ENCODE measurements at places on chromosomes 6 and 20.

DNA sequence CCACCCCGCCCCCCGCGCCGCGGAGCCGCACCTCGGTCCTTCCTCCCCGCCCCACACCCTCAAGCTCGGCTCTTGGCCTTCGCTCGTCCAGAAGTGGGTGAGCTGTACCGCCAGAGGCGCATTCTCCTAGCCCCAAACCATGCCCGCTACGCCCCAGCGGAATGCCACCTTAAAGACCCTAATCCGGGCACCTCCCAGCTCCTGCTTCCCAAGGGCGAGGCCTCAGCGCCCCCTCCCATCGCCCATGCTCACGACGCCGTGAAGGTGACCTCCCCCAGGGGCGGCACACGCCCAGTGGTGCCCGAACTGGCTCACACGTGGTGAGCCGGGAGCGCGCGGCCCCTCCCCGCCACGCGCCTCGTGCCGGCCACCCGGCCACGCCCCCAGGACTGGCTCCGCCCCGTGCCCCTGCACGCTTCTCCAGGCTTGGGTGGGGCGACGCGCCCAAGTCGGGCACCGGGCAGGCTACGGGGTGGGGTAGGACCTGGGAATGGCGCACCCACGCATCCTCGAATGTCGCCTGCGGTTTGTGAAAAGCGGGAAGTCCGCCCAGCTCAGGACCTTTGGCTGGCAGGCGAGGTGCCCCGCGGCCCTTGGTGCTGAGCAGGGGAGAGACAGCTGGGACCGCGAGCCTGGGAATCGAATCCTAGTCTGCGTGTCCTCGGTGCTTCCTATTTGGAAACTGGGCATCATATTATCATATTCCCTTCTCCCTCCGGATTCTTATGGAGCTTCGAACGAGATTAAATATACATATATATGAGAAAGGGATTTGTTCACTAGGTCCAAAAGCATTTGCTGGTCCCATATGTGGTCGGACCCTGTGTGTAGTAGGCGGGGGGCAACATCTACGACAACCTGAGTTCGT is 941 bp upstream of the SOX12 start:
- peak; percentile 75 for DNase-seq

DNA sequence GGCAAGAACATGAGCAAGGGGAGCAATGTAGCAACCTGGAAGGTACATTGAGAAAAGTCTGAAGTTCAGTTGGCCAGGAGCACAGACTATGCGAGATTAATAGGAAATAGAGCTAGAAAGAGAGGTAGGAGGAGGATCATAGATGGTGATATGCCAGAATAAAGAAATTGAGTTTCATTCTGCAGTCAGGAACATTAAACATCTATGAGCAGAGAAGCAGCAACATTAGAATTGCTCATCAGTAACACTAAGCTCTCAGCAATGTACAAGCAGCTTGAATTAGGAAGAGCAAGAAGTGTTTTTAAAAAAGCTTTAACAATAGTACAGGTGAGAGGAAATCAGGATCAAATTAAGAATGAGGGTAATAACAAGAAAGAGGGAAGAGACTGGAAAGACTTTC is 467.9 kb downstream of the PHF3 start:
- DNase-seq: no peak

DNA sequence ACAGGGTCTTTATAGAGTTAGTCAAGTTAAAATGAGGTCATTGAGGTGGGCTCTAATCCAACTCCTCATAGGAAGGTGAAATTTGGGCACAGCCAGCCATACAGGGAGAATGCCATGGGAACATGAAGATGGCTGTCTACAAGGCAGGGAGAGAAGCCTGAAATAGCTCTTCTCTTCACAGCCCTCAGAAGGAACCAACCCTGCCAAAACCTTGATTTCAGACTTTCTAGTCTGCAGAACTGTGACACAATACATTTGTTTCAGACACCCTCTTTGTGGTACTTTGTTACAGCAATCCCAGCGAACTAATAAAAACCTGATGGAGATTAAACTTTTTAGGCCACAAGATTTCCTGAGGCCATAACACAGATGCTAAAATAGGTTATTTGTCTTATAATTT is 43.1 kb upstream of the HECA start:
- DNase-seq: no peak

- DNase-seq: no peak
These were observed 31.0 kb downstream of the TIAM2 start for GRCh38 chr6:155026022-155026705.

GRCh38 chr6:163814494-163815364 is 400.2 kb downstream of the QKI start:
- no peak for DNase-seq

- DNase-seq: no peak
These were observed 46.9 kb downstream of the SOD2 start for GRCh38 chr6:159646116-159646515.

DNA sequence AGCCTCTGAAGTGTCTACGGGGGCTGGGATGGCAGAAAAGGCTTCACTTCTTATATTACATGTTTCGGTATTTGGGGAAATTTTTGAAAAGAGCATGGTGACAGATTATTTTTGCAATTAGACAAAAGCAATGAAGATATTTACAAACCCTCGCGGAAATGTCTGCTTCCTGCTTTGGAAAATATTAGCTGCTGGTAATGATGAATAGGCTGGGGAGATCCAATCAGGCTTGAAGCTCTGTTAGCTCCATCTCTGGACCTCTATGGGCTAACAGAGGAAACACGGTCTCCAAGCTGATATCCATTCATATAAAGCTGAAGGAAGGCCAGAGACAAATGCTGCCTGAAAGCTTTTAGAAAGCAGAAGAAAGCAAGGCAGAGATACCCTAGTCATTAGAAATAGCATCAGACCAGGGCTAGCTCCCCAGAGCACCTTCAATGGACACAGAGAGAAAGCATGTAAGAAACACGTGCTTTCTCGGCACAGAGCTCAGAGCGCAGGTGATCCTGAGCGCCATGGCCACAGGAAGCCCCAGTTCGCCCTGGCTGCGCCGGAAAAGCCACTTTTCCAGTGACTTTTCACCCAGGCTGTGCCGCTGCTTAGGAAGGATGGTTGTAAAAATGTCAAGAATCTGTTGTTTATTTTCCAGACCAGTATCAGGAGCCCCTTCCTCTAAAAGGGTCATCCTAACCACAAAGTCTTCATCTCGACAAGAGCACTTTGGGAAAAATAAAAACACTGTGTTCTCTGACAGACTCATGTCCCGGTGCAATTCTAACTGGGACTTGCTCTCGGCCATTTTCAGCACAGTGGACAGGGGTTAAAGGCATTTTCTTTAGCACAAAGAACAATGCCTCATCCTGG is 68.5 kb upstream of the NFATC2 start:
- DNase-seq: no peak

- no peak for DNase-seq
These were observed 159.9 kb upstream of the TOP1 start for GRCh38 chr20:40868551-40869217.

- no peak for DNase-seq
These were observed 662 bp upstream of the CCR6 start for GRCh38 chr6:167122041-167122826.

GRCh38 chr6:34205466-34205865 is 31.2 kb upstream of the HMGA1 start:
- no peak for DNase-seq

DNA sequence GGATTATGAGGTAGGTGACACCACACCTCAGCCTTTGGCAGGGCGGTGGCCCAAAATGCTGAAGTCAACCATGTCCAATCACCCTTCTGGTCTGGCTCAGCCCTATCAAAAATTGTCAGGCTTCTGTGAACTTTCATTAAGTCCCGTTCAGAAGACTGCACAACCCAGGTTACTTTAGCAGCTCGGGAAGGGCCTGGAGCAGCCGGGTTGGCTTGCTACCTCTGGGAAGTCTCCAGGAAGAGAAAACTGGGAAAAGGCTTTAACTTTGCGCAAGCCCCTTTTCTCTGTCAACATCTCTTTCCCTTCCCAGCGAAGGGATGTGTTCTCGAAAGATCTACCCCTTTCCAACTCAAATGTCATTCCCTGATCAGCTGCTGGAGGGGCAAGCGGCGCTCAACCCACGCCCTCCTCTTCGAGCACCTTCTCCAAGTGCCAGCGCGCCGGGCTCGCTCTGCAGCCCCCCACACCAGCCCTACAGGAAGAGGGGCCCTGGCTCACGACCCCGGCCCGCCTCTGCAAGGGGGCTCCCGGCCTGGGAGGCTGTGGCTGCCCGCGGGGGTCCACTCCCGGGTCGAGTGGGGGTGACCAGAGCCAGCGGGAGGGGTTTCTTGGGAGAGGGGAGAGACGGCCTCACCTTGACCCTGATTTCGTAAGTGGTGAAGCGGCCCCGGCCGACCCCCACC is 573 bp downstream of the SNX3 start:
- DNase-seq: no peak

GRCh38 chr6:10425176-10425974 is 10.5 kb upstream of the TFAP2A start:
- no peak for DNase-seq

- DNase-seq: no peak
These were observed 336.6 kb downstream of the SYNE1 start for GRCh38 chr6:152300517-152300916.

- DNase-seq: no peak
These were observed 175.7 kb upstream of the SNX9 start for GRCh38 chr6:157647261-157647915.

DNA sequence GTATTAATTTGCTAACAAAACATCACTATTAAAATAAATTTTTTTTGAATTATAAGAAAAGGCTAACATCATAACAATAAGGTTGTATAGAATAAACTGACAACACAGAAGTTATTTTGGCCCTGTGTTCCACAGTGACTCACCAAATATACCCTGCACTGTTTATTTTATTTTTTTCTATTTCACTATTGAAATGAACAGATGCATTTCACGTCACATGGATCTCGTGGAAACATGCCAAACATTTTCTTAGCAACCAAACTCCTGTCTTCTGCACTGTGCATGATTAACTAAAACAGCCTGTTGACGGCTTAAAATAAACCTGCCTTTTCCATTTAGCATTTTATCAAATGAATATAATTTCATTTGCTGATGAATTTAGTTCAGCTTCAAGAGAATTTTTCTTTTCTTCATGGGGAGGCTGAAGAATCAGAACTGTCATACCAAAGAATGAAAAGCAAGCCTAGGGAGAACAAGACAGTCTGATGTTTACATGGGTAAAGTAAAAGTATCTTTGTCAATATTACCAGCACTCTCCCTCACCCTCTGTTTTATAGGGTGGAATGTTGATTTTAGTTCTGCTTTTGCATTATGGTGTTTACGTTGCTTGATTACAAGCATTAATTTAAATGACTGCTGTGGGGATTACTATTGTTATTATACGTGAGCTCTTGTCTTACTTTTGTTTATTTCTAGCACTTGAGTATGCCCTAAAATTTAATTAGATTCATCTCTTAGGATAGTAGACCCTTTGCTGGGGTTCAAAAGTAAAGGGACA is 115.3 kb downstream of the LCA5 start:
- DNase-seq: no peak

- no peak for DNase-seq
These were observed at the start of gene ADGRF4 for GRCh38 chr6:47698342-47698787. Gene ADGRF4, plus strand, starts transcription at chr6:47698580. Its CDS starts 8,666 bp downstream, at chr6:47707246.

DNA sequence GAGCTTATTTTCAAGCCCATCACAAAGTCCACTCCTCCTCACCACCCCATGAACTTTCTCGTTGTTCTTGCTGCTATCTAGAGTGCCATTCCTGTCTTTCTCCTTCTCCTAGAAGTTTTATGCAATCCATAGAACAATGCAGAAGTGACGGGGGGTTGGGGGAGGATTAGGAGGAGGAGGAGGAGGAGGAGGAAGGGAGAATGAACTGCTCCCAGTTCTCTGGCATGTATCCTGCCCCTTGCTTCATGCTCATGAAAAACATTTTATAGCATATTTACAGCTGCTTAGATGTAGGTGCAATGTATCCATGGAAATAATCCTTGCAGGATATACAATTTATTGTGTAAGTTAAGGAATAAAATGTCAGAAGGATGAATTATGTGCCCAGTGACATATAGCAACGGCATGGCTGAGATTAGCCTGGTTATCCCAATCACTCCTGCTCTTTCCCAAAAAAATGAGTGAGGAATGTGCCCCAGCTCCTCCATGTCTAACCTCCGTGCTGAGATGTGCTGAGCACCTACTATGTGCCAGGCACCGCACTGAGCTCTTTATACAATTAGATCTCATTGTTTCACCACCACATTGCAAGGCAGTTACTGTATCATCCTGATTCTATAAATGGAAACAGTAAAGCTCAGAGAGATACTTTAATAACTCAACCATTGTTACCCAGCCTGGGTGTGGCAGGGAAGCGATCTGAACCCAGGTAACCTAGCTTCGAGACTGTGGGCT is 41.6 kb upstream of the TFAP2C start:
- no peak for DNase-seq

- DNase-seq: no peak
These were observed 7.2 kb downstream of the MYLK4 start for GRCh38 chr6:2743280-2744208.

GRCh38 chr20:58287638-58288037 is 21.9 kb upstream of the RAB22A start:
- no peak for DNase-seq

GRCh38 chr6:124783344-124783743 is 178.9 kb upstream of the RNF217 start:
- no peak for DNase-seq

- DNase-seq: no peak
These were observed 8.6 kb downstream of the MAP3K5 start for GRCh38 chr6:136783495-136784270.

Data from stimulated activated CD4-positive, alpha-beta T cell treated with anti-CD3 and anti-CD28 coated beads, Interleukin-15, amount 100 ng/mL, for 1 hour (primary cell).